Stimulated activated CD8-positive, alpha-beta memory T cell treated with anti-CD3 and anti-CD28 coated beads, Interleukin-15, amount 100 ng/mL, for 4 hours (primary cell): ENCODE measurements at places on chromosomes 4 and X.

DNA sequence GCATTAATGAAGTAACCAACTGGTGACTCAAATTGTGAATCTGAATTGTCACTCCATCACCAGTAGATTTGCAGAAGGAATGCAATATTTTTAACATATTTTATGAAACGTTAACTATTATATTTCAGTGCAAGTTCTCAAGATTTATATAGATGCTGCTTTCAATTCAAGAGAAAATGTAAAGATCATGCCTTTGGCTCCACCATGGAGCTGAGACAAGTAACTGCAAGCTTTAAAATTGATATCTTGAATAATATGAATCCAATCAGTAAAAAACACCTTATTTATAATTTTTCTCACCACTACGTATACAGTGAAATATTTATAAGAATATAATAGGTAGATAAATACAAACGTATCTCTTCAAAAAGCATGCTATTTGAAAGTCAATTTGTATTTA lies 27.8 kb upstream of the GALNTL6 start:
- DNase-seq, result no peak

DNA sequence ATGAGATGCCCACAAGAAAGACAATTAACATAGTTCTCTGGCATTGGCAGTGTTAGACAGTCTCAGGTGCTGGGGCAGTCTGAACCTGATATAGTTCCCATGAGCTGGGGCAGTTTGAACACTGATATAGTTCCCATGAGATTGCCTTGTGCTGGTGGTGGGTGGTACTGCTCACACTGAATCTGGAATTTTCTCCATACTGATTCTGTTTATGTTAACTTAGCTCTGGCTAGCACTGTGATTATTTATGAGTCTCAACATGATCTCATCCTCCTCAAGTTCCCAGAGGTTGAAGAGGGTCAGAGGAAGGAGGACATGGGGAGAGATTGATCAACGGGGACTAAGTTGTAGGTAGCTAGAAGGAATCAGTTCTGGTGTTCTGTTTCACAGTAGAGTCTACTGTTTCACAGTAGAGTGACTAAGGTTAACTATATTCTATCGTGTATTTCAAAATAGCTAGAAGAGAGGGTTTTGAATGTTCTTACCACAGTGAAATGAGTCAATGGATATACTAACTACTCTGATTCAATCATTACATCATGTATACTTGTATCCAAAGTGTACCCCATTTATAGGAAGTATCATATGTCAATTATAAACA lies 379.9 kb downstream of the ADAM29 start:
- DNase-seq, result no peak

DNA sequence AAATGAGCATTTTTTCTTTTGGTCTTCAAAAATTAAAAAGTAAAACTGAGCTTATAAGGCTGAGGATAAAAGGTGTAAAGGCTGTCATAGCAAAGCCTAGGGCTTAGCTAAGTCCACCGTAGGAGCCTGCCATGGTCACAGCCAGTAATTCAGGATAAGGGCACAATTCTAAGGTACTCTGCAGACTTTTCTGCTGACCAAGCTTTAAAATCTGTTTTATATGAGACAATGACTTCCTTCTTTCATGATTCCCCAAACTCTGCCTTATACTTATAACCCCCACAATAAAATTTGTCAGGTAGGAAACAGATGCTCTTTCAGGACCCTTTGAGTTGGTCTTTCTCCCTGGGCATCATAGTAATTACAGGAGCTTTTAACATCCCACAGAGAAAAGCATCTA lies 138.5 kb downstream of the COL4A6 start:
- no peak for DNase-seq

- DNase-seq, result no peak
These were observed 2325.2 kb downstream of the PCDH7 start for GRCh38 chr4:33045334-33045733.

DNA sequence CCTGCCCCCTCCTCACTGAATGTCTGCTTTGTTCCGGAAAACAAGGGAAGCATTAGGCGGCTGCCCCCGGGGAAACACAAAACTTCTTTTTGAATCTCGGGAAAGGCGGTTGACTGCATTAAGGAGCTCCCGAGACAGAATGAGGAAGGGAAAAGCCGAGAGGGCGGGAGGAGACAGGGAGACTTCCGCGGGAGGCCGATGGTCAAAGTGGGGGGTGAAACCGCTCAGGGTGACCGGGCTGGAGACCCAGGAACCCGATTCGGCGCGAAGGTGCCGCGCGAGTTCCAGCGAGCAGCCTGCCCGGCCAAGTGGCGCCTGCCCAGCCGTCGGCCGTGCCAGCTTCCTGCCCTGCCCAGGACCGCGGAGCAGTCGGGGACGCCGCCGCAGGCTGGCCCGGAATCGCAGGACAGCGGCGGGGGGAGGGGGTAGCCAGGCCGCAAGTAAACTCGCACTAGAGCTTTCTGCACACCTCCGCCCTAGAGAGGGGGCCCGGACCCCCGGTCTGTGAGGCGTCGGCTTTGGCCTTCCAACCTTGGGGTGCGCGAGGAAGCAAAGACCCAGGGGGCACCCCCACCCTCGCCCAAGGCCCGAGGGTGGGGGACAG lies 55.1 kb upstream of the BCOR start:
- DNase-seq, result no peak

DNA sequence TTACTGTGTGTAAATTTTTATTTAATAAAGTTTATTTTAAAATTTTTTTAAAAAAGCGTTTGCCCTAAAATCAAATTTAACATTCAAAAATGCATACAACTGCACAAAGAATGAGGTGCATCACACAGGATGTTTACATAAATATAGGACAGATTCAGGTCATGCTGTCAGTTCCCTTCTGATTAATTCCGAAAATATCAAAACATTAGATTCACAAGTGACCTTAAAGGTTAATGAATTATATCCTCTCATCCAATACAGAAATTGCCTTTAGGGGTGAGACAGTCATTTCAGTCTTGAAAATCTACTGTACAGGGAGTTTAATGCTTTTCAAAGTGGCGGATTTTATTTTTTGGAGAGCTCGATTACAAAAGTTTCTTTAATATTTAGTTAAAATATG lies 208.7 kb upstream of the FTHL17 start:
- DNase-seq, result no peak

- no peak for DNase-seq
These were observed 210.0 kb downstream of the SPANXN3 start for GRCh38 chrX:143306991-143307937.

DNA sequence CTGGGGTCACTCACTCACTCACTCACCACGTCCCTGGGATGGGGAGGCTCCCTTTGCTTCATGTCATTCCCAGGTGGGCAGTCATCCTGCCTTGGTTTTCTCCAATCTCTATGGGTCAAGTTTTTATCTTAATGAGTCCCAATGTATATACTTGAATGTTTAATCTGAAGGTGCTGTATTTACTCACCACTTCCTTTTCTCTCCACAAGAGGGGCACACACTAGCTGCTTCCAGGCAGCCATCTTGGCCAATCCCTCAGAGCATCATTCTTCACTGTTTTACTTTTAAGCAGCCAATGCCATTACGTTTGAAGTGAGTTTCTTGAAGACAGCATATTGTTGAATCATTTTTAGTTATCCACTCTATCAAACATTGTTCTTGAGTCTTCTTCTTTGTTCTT lies 153.4 kb upstream of the ARSJ start:
- no peak for DNase-seq

DNA sequence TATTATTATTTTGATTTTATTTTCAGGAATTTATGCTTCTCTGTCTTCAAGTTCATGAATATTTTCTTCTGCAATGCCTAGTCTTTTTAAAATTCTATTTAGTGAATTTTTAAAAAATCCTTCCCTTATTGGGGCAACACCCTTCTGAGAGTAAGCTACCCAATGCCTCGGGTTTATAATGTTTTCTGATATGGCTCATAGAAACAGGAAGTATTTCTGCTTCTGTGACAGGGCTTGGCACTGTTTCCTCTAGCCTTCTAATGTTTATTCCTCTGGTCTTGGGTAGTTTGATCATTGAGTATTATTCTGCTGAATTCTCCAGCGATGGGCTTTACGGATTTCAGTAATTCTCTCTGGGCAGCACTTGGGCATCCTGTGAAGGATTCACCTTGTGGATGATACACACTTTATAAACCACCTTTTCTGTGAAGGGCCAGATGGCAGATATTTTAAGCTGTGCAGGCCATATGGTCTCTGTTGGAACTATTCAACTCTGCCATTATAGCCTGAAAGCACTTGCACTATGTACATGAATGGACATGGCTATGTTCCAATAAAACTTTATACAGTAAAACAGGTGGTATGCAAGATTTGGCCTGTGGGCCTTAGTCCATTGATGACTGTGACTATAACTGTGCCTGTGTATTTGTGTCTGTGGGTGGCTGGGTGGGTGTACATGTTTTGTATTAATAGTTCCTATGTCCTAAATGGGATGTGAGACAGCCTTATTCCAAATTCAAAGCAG lies 95.9 kb upstream of the FAT1 start:
- no peak for DNase-seq

DNA sequence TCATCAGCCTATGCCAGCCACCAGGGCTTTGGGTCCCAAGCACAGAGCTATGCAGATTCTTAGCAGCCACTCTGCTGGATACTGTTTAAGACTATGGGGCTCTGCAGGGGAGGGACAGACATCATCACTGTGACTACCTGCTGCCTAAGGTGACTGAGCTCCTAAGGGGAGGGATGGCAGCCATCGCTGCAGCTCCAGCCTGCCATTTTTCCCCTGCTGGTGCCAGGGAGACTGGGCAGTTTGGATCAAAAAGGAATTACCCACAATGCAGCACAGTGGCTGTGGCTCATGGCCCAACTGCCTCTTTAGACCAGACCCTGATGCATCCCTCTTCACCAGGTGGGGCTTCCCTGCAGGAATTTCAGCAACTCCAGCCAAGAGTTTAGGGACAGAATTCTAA lies 28.6 kb upstream of the INPP4B start:
- no peak for DNase-seq

- DNase-seq, result no peak
These were observed 254.1 kb downstream of the FBXW7 start for GRCh38 chr4:152281822-152282221.

DNA sequence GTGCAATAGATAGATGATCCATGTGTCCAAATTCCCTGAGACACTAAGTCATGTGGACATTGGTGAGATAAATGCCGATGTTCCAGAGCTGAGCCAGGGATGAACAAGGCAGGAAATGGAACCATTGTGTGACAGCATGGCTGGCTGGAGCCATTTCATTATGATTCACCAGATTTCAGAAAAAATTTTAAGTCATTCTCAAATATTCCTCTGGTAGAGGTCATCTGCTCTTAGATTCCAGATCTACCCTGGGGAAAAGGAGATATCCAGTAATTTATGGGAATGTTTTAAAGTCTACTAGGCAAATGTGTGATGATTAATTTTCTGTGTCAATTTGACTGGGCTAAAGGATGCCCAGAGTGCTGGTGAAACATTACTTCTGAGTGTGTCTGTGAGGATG lies 287.3 kb downstream of the STK32B start:
- no peak for DNase-seq

DNA sequence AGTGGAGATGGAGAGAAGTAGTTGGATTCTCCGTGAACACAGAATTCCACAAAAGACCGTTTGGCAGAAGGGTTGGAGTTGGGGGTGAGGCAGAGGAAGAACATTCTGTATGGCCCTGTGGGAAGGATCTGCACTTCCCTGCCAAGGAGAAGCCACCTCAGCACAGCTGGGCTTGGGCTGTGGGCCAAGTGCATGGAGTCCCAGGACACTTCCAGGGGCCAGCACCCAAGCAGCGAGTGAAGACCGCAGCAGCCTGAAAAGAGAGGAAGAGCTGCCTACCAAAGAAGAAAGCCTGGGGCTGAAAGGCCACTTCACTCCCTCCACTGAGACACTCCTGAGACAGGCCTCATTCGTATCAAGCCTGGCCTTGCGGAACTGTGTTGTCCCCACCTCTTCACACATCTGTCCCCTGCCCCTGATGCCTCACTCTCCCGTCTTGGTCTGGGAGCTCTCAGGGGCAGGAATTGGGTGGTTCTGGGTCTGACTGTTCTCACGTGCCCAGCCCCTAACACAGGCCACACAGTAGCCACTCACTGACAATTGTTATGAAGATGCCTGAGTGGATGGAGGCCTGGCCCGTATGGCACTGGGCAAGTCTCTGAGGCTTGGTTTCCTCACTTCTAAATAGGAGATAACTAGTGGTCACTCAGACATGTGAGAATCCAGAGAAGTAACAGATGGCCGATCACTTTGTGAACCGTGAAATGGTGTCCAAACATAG lies 3.3 kb upstream of the AWAT2 start:
- DNase-seq, result no peak

DNA sequence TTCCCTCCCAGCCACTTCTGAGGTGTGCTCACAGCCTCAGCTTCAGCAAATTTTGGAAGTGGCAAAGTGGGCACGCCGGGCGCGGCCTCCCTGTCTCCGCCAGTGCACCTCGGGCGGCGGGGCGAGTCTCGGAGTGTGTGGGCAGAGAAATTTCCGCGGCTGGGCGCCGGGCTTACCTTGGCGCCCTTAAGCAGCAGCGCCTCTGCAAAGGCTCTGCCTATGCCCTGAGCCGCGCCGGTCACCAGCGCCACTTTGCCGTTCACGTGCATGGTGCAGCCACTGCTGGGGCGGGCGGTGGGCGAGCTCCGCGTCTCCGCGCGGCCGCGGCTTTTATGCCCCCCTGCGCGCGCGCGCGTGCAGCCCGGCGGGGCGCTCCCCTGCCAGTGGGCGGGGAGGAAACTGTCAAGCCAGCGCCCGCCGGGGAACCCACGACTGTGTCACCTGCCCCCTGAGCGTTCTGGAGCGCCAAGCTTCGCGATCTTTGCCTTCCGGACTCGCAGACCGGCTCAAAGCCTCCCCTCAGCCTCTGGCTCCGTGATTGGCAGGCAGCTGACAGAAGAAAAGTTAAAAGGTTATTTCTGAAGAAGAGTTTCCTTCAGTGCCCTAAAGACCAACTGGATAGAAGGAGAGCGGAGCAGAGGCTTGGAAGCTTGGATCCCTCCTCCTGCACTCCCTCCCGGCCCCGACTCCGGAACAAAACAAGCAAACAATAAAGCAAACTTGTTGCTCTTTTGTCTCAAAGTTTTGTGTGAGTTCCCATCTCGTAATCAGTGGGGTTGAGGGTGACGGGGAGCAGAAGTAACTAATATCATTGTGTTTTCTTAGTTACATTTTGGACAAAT lies at the start of gene HPGD:
Gene HPGD (minus strand): TSS at position 306 of the 842 bp plus-strand sequence. CDS start 37 bp downstream, at position 269.
- DNase-seq, result peak; percentile 45

- no peak for DNase-seq
These were observed 5.7 kb downstream of the C4orf54 start for GRCh38 chr4:99651811-99652485.

GRCh38 chr4:46581677-46582076 lies 191.7 kb upstream of the GABRA2 start:
- DNase-seq, result no peak

GRCh38 chrX:155070975-155071693 lies at the start of the genes BRCC3, CMC4 and MTCP1:
Gene BRCC3, plus strand, starts transcription at chrX:155071508. Its CDS starts 20 bp downstream, at chrX:155071528.
Gene CMC4, minus strand, starts transcription at chrX:155071136. Its CDS starts 7,113 bp downstream, at chrX:155064023.
Gene MTCP1, minus strand, starts transcription at chrX:155071136. Its CDS starts 5,126 bp downstream, at chrX:155066010.
- DNase-seq, result peak; percentile 53
